SJSA1 (cell line): ENCODE measurements at places on chromosomes 3 and 15. TPM values are rescaled to one million over a fixed set of nuclear protein-coding genes. Genes with fewer than 3 reads are reported as not detected.

CD80 gene
- total RNA-seq, result not detected in 2 replicates

KNL1 gene
- 83.2 and 88.4 TPM in 2 replicates for total RNA-seq

TMEM158 gene
- 11.4 and 16.5 TPM in 2 replicates for total RNA-seq

TUSC7 gene
- total RNA-seq, result not detected in 2 replicates

MYD88 gene
- 4.4 and 5.2 TPM in 2 replicates for total RNA-seq

GRK7 gene
- not detected in 2 replicates for total RNA-seq

CCDC71 gene
- total RNA-seq, result 23.8 and 24.7 TPM in 2 replicates
